ENCODE measurements at places on chromosomes 12 and 14.

DNA sequence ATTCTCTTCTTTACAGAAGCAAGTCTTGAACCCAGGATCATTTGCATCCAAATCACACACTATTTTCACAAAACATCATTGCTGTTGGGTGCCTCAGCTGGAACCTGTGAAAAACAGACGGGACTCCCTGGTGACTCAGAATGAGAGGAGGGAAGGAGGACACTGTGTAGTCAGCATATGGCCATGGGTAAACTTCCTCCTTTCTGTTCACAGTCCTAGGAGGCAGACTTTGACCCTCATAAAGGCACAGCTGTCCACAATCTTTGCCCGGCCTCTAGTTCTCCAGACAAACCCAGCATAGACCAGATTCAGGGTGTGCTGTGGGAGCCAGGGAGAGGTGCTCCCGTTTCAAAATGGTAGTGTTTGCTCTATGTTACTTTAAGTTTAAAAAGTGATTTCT, 62.0 kb downstream of the DYRK2 start:
- no peak for DNase-seq

DNA sequence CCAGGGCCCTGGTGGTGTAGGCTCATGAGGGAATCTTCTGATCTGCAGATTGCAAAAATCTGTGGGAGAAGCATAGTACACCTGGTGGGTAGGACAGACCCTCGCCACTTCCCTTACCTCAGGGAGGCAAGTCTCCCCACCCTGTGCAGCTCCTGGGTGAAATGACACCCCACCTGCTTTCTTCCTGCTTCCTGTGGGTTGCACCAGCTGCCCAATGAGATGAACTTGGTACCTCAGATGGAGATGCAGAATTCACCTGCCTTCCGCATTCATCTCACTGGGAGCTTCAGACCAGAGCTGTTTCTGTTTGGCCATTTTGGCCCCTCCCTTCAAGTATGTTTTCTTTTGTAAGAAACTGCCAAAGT, 4.7 kb downstream of the CLEC2D start:
- no peak for DNase-seq

DNA sequence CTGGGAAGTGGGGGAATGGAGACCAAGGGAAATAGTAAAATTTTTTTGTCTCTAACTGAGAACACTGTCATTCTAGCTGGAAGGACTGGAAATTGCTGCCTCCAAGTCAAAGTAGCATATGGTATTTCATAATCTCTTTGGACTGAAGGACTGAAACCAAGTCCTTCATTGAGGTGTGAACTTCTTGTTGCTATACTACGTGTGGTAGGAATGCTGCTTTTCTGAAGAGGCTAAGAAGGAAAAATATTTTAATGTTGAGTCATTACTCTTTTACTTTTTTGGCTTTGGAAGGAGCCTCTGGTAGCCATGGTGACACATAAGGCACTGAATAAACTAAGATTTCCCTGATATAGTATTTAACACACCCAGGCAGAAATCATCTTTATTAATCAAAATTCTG, 465.4 kb downstream of the NPAS3 start:
- no peak for DNase-seq

GRCh38 chr12:89671469-89671868, 37.2 kb downstream of the ATP2B1 start:
- no peak for DNase-seq

GRCh38 chr14:99910337-99911309, 117.4 kb downstream of the EML1 start:
- no peak for DNase-seq

DNA sequence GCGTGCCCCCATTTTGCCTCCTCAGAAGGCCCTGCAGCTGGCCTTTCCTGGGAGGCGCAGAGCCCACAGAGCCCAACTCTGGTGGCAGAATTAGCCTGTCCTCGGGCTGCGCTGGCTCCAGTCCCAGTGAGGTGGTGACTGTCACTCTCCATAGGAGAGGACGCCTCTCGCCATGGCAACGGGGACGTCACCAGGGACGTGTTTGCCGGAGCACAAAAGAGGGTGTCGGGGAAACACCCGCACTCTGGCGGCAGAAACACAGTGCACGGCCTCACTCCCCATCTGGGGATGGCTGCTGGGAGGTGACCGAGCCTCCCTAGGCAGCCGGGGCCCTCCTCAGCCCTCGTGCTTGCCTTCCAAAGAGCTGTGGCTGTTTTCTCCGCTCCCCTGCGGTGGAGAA, 50.2 kb upstream of the NCOR2 start:
- DNase-seq: no peak

DNA sequence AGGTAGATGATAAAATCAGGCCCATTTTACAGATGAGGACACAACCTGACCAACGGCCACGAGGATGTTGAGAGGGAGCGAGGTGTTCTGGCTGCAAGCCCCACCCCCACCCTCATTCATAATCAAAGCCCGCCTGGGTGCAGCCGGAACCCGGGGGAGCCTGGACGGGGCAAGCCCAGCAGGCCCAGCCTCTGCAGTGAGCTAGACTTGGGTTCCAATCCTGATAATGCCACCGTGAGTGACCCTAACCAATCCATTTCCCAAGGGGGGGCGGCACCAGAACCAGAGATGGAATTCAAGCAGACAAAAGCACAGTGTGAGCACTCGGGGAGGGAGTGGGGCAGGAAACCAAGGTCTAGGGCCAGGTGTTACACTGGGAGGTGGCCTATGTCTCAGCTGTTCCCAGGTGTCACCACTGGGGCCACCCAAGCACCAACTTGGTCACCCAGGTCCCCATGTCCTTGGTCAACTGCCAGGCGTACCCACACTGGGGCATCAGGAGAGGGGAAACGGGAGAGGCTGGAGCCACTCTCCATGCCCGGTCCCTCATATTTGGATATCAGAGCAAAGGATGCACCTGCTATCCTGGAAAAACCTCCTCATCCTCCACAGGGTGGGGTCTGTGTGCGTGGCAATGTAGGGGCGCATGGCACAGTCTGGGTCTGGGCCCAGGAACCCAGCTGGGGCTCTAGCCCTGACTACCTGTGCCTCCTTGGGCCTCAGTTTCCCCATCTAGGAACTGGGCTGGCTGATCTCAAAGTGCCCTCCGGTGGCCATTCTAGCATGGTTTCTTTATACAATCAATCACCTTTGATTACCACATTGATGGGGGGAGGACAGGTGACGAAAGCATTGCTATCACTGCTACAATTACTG, 58.4 kb downstream of the FAM222A start:
- no peak for DNase-seq

DNA sequence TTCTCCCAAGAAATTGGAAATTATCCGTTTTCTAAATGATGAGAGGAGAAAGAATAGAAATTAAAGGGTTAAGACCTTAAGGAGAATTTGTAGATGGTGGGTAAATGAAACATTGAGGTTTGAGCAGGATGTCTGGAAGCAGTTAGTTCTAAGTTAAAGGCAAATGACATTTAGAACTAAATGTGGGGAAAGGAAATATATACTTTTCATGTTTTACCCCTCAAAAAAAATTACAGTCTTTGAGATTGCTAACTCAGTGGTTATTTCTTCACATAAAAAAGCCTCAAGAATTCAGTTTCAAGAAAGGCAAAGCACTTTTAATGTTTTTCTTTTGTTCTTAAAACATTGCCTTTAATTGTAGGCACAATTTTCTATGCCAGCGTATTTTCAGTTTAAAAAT, 114.0 kb downstream of the PLEKHA5 start:
- no peak for DNase-seq

DNA sequence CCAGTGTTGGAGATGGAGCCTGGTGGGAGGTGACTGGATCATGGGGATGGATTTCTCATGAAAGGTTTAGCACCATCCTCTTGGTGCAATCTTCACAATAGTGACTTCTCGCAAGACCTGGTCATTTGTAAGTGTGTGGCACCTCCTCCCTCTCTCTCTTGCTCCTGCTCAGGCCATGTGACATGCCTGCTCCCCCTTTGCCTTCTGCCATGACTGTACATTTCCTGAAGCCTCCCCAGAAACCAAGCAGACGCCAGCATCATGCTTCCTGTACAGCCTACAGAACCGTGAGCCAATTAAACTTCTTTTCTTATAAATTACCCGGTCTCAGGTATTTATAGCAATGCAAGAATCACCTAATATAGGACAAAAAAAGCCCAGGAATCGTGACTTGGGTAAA, 171.0 kb upstream of the FOXN3 start:
- no peak for DNase-seq

DNA sequence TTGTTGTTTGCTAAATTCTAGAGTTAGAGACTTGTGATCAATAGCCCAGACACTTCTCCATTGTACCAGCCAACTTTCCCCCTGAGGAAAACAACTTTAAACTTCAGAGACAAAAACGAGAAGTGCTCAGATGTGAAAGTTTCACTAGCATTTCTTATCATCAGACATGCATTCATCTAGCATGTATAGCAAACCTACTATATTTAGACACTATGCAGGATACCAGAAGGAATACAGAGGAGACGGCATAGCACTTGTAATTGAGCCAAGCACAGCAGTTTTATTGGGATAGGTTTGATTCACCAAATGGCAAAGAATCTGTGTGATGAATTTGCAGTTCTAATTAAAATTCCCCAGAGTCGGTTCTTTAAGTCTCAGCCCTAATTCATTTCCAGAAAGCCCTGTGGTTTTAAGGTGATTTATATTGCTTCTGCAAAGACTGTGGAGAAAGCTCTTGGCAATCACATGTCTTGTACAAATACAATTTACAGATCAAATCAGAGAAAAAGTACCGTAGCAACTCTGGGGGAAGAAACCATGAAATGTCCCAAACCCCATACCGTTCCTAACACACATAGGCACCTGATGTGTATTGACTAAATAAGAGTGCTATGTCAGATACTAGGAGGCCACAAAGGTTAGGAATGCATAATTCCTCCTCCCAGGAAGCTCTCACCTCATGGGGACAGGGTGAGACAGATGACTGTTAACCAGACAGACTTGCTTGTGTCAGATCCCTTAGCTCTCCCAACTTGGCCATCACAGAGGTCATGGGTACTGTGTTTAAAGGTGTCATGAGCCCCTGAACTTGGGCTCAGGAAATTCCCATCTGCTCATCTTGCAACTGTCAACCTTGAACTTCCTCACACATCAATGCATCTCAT, 69.6 kb upstream of the KRAS start:
- DNase-seq: no peak

- DNase-seq: no peak
These were observed 162.9 kb downstream of the KCNA5 start for GRCh38 chr12:5206401-5207175.

DNA sequence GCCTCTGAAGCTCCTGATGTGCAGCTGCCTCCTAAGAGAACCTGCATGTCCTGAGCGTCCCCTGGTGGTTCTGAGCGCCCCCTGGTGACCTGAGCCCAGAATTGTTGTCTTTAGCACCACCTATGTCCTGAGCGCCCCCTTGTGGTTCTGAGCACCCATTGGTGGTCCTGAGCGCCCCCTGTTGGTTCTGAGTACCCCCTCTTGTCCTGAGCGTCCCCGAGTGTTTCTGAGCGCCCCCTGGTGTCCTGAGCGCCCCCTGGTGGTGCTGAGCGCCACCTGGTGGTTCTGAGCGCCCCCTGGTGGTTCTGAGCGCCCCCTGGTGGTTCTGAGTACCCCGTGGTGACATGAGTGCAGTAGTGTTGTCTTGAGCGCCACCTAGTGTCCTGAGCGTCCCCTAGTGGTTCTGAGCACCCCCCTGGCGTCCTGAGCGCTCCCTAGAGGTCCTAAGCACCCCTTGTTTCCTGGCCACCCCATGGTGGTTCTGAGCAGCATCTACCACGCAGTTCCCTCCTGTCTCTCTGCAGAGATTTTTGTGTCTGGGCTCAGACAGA, 782.5 kb downstream of the TMEM121 start:
- DNase-seq: peak; percentile 72

DNA sequence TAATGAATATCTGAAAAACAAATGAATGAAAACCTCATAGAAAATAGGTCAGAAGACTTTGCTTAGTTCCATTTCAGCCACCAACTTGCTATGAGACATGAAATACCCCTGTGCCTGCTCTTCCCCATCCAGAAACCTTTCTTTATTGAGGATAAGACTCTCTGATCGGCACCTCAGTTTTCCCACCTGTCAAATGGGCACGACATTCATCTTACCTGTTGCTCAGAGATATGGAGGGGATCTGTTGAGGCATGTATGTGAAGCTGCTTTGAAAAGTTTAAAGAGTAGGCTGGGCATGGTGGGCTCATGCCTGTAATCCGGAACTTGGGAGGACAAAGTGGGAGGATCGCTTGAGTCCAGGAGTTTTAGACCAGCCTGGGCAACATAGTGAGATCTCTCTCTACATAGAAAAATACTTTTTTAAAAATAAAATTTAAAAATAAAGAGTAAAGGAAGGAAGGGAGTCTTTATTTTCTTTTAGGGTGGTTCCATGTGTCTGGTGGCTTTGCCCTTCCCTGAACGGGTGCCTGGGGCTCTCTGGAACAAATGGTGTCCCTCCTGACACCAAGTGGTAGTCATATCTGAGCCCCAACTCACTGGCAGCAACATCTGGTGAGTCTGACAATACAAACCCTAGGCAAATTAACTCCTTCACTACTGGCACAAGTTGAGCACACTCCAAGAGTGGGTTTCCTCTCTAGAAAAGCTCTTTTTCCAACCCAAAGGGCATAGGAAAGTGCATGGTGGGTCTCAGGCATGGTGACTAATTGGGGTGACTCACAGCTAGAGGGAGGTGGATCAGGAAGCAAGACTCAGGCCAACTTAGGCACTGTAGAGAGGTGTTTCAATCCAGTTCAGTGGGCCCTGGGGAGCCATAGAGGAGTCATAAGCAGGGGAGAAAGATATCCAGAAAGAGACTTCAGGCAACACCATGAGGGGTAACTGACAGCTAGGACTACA, 42.1 kb downstream of the MAP1LC3B2 start:
- DNase-seq: no peak

GRCh38 chr12:16349131-16349460, 1.7 kb downstream of the MGST1 start:
- no peak for DNase-seq

DNA sequence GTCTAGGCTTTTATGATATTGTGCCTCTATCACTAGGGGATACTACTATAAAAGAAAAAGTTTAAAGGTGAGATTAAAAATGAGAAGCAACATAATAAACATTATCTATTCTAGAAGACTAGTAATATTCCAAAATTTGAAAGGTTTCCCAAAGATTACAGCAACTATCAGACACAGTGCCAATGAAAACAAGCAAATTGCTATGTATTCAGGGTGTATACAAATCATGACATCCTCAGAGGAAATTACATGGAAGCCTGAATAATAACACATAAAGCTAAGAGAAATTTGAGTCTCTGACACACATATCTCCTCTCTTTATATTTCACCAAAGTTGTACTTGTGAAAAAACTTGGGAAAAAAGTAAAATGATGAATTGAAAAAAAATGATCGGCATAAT, 327.0 kb downstream of the SEC23A start:
- DNase-seq: no peak

GRCh38 chr14:33880330-33880729, 70.5 kb downstream of the EGLN3 start:
- DNase-seq: no peak

GRCh38 chr12:76303365-76303764, 44.9 kb downstream of the BBS10 start:
- no peak for DNase-seq

Data from stimulated activated CD8-positive, alpha-beta memory T cell treated with anti-CD3 and anti-CD28 coated beads, Interleukin-7, amount 100 ng/mL, for 24 hours (primary cell).